NCI-H510A treated with DMSO at 0.1 percent for 48 hours (cell line): ENCODE measurements at places on chromosomes 6 and 20.

DNA sequence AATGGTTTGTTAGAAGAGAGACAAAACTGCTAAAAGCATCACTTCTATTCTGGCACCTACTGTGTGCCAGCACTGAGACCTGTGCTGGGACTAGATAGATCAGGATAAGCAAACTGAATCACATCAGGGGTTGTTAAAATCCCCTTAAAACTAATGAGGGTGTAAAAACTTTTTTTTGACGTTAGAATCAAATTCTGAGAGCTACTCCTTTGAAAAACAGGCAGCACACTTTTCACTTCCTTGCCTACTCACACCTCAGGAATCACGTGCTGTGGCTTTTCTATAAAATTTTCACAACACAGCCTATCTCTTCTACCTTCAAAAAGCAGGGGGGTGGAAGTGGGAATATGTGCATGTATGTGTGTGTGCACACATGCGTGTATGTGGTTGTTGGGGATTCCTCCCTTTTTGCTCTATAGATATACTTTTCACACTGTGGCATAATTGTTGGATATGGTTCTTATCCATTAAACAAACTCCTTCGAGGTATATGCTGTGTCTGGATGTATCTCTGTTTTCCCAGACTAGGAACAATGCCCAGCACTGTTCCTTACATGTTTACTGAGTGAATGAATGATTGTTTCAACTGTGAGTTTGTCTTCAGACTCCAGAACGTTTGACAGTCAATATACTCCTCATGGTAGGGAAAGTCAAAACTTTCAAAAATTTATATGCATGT, 105.4 kb downstream of the FYN start:
- DNase-seq, result no peak

- DNase-seq, result no peak
Measured at GRCh38 chr6:53593001-53593488, 48.1 kb upstream of the GCLC start.

- DNase-seq, result no peak
Measured at GRCh38 chr6:153038378-153039057, 36.0 kb upstream of the MTRF1L start.

DNA sequence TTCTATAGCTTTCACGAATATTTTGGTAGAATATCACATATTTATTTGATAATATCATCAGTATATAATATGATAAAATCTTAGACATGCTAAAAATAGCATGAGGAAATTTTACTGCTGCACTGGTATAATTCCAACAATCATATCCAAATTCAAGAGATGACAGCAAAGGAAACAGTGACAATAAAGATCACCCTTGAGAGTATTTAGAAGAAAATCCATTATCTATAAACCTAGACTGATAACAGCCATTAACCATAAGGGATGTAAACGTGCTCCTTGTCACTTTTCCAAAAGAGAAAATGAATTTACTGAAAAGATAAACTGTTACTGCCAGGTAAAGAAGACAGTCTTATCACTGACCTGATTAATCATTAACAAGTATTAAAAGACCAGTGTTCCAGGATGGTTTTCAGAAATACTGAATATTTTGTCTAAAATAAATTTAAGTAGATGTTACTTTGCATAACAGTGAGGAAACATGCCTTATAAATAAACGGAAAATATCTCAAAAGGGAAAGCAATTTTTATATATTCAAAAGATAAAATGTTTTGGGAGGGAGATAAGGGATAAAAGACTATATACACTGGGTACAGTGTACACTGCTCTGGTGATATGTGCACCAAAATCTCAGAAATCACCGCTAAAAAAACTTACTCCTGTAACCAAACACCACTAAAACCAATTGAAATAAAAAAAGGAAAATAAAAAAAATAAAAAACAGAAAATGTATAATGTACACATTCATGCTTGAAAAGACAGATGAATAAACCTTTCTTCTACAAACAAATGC, 1704.7 kb downstream of the HACE1 start:
- DNase-seq, result no peak

DNA sequence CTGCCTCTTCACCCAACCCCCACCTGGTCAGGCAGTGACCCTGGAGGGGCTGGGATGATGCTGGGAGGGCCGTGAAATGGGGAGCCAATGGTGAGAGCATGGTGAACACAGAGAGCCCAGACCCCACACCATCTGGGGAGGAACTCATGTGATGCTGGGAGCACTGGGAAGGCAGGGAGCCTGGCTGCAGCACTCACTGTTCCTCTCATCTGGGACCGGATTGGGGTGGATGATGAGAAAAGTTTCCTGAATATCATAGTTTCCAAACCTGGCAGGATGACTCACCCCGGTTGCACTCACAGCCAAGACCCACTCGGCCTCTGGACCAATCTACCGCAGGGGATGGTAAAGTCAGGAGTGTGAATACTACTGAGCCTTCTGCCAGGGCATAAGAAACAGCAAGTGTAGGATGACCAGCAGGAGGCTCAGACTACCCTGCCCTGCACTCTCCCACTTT, 21.8 kb downstream of the ULBP1 start:
- DNase-seq, result no peak

DNA sequence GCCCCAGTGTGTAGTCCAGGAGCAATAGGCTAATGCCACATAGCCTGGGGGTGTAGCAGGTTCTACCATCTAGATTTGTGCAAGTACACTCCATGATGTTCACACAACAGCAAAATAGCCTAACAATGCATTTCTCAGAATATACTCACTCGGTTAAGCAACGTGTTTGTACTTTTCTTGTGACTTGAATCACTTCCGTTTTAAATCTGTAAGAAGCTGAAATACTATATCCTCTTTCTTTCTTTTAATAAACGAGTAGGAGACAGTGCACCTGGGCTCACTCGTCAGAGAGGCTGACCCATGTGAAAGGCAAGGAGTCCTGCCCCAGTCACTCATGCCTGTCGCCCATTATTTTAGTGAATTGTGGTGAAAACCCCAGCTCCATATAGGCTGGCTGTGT, 201.6 kb downstream of the FOXA2 start:
- no peak for DNase-seq

DNA sequence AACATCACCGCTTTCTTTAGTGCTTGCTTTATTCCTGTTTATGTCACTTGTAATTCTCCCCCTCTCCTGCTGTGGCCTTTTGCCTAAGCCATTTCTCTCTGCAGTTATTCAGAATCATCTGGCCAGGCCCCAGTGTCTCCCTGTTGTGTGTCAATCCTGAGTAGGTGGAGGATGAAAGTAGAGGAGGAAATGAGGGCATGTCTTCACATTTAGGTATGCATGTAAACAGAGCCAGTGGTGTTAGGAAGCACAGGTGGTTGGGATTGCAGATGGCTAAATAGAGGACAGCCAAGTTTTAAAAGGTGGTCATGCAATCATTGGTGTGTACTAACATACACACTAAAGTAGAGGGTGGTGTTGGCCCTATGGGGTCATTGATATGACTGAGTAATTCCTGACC, 5.2 kb downstream of the PRSS35 start:
- no peak for DNase-seq

DNA sequence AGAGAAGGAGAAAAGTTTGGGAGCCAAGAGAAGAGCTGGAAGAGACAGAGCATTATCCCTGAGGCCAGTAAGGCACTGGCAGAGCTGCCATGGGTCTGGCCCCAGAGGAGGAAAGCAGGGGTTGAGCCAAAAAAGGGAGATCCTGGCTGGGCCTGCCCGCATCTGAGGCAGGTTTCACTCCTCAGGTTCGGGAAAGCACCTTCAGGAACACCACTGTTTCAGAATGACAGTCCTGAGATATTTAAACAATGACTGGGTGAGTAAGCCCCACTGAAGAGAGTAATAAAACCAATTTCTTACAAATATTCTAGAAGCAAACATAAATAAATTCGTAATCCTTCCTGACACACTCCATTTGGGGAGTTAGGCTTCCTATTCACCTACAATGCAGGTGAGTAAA, 152.2 kb downstream of the BACH2 start:
- DNase-seq, result no peak

- no peak for DNase-seq
Measured at GRCh38 chr6:167756597-167756996, 70.1 kb upstream of the AFDN start.

DNA sequence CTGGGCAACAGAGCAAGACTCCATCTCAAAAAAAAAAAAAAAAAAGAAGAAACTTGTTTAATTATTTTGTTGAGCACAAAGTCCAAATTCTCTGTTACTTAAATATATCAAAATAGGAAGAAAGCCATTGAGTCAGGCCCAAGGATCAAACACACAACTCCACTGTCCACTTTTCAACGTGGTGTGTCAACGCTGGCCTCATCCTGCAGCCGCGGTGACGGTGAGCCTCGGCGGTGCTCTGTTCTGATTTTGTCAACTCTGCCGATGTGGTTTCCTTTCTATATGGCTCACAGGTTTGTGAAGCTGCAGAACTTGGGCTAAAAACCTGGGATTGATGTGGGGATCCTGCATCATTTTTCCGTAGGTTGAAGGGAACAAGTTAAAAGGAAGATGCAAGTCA, 3.2 kb upstream of the SMOC2 start:
- no peak for DNase-seq
